ENCODE measurements at places on chromosomes 6 and 20.

DNA sequence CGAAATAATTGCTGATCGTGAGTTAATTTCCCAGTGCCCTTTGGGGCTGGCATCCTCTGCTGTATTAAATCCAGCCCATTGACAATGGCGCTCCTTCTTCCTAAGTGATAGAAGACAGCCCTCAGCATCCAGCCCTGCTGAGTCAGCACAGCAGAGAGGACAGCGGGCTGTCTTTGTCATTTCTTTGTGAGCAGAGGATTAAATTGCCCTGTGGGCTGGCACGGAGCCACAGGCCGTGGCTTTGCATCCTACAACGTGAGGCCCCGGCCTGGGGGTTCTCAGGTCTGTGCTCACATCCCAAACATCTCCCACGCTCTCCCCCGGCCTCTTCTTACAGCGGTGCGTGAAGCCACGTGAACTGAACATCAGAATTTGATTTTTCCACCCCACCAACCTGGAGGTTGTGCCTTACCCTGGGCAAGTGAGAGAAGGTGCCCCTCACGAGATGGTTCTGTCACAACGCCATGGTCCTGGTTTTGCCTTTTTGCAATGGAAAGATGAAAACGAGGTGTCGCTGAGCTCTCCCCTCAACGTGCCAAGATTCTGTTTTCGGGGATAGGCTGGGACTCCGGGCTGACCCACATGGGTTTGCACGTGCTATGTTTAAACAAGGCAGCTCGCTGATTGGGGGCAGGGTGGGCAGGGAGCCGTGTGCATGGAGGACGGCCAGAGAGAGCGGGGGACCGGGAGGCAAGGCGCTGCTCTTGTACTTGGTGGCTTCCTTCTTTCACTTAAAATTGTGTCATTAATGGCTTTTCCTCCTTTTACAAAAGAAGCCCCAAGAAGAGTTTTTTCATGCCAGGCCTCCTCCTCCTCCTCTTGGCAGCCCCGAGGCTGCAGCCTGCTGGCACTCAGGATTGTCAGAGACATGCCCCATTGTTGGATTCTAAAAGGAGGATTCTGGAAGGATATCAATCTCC, 19.5 kb downstream of the CDH4 start:
- DNase-seq, result no peak
- H3K27me3 ChIP-seq, result no peaks in the 10 kb centered on the region
- H3K4me3 ChIP-seq, result no peak overlapping the region
- no peak overlapping the region for H3K27ac ChIP-seq

GRCh38 chr6:51654647-51655046, 432.8 kb downstream of the PKHD1 start:
- no peaks in the 10 kb centered on the region for H3K4me1 ChIP-seq
- no peaks in the 10 kb centered on the region for H3K27me3 ChIP-seq
- DNase-seq, result no peak

DNA sequence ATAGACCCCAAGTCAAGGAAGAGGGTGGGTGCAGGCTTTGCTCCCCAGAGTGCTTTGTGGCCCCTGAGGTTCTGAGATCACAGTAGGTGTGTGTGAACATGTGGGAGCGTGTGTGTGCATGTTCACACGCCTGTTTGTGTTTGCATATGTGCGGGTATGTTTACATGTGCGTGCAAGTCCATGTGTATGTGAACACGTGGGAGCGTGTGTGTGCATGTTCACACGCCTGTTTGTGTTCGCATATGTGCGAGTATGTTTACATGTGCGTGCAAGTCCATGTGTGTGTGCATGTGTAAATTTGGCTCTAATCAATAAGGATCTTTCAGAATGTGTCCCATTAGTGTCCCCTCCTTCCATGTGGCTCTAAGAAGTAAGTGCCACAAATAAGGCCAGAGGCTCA, 41.4 kb upstream of the PCMTD2 start:
- no peaks in the 10 kb centered on the region for H3K4me1 ChIP-seq
- H3K36me3 ChIP-seq, result no peaks in the 10 kb centered on the region
- no peak overlapping the region for H3K27ac ChIP-seq
- no peaks in the 10 kb centered on the region for H3K27me3 ChIP-seq

GRCh38 chr6:30227763-30228487, 14.7 kb upstream of the TRIM26 start:
- H3K4me1 ChIP-seq, result no peaks in the 10 kb centered on the region
- H3K27me3 ChIP-seq, result no peaks in the 10 kb centered on the region
- H3K27ac ChIP-seq, result no peak overlapping the region

GRCh38 chr6:156816505-156816904, 39.3 kb downstream of the ARID1B start:
- DNase-seq, result peak; percentile 32
- H3K27me3 ChIP-seq, result no peaks in the 10 kb centered on the region
- peaks cover 36% of the 10 kb centered on the region for H3K4me1 ChIP-seq
- H3K27ac ChIP-seq, result no peak overlapping the region
- no peak overlapping the region for H3K4me3 ChIP-seq

DNA sequence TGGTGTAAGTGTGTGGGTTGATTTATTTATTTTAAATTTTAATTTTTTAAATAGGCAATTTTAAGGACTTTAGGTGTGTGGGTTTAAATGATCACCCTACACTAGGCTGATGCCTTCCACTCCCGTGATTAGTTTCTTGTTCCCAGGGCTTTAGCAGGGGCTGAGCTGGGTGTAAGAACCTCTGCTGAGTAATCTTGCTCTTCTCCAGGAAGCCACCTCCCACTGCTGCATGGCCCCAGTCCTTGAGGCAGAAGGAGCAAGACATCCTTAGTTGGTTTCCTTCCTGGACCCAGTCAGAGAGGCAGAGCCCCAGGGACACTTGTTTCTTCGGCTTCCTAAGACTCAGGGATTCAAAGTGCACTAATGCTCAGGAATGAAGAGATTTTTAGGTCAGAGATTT, 19.8 kb upstream of the CDC5L start:
- DNase-seq, result no peak
- H3K4me3 ChIP-seq, result no peak overlapping the region
- H3K4me1 ChIP-seq, result no peaks in the 10 kb centered on the region

DNA sequence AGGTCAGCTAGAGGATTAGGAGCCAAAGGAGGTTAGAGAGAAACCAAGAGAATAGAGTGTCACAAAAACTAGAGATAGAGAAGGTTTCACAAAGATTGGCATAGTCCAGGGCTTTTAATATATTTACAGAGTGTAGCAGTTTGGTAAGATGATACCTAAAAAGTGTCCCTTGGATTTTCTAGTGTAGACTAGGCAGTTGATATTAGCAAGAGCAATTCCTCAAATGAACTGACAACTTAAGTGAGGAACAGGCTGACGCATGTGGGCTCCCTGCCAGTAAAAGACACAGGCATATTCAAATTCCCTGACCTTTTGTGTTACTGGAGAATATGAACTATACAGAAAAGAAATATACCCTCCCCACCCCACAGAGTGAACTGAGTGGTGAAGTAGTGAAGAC, 40.1 kb downstream of the VTA1 start:
- peaks cover 15% of the 10 kb centered on the region for H3K4me1 ChIP-seq
- no peak overlapping the region for H3K4me3 ChIP-seq
- no peaks in the 10 kb centered on the region for H3K36me3 ChIP-seq
- H3K27me3 ChIP-seq, result no peaks in the 10 kb centered on the region
- DNase-seq, result peak; percentile 73

DNA sequence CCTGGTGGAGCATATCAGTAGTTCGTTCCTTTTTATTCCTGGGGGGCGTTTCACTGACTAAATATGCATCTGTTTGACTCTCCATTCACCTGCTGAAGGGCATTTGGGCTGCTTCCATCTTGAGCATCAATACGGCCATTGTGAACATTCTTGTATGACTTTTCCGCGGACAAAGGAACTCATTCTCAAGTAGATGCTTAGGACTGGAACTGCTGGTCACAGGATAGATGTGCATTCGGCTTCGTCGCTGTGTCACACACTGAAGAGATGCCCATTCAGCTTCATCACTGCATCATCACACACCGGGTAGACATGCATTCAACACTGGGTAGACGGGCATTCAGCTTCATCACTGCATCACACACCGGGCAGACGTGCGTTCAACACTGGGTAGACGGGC, 95.3 kb downstream of the TAF4 start:
- DNase-seq, result no peak
- no peak overlapping the region for H3K27ac ChIP-seq
- H3K4me3 ChIP-seq, result no peak overlapping the region

DNA sequence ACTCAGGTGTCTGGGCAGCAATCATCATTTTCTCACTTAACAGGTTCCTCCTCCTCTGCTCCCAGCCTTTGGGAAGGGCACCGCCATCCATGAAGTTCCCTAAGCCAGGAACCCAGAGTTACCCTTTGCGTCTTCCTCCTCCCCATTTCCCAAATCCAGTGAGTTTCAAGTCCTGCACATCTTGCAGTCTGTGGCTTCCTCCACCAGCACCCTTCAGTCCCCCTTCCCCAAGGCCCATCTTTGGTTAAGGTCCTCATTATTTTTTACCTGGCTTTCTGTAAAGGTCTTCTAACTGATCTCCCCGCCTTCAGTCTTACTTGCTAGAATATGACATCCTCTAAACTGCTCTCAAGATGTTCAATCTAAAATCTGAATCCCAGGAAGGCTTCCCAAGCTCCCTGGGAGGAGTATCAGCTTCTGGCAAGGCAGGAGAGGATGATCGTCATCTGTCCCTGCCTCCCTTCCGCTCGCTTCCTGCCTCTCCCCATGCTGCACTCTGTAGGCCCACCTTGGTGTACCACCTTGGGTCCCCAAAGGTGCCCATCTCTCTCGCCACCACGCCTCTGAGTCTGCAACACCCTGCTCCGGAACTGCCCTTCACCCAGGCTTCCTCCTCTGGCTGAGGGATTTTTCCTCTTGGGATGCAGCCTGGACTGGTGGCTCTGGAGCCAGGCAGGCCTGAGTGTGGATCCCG, 11.4 kb upstream of the DUSP22 start:
- no peak overlapping the region for H3K4me3 ChIP-seq
- H3K27ac ChIP-seq, result no peak overlapping the region
- no peaks in the 10 kb centered on the region for H3K4me1 ChIP-seq
- H3K27me3 ChIP-seq, result peaks cover 4% of the 10 kb centered on the region
- H3K36me3 ChIP-seq, result no peaks in the 10 kb centered on the region
- DNase-seq, result no peak

DNA sequence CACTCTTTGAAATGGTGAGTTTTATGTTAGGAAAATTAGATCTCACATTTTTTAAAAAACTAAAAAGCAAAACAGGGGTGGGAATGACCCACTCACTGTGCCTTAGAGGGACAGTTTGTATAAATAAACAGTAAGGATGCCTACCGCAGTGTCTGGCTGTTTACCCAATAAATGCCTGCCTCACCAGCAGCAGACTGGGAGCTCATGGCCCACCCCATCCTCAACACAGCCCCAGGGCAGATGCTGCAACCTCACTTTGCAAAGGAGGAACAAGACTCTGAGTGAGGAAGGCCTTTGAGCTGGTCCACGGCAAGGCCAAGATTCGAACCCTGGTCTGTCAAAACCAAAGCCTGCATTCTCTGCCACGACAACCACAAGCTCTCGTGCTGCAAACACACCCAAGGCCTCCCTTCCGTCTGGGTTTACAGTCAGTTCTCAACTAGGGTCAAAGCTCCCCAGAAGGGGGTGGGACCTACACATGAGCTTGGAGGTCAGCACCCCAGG, 77.8 kb downstream of the BMP7 start:
- H3K27me3 ChIP-seq, result no peaks in the 10 kb centered on the region
- no peaks in the 10 kb centered on the region for H3K4me1 ChIP-seq
- no peak for DNase-seq
- no peak overlapping the region for H3K4me3 ChIP-seq
- H3K27ac ChIP-seq, result no peak overlapping the region

- peaks cover 5% of the 10 kb centered on the region for H3K4me1 ChIP-seq
- no peaks in the 10 kb centered on the region for H3K27me3 ChIP-seq
- no peak within 1 kb of the TSS for H3K4me3 ChIP-seq
- no peak within 1 kb of the TSS for H3K27ac ChIP-seq
- no peak for DNase-seq
- H3K36me3 ChIP-seq, result no peaks in the 10 kb centered on the region
These were observed at the start of gene ZC3H12D for GRCh38 chr6:149484733-149485700. TSS of gene ZC3H12D (minus strand) at chr6:149485014. CDS start at chr6:149474543, 10,471 bp downstream.

DNA sequence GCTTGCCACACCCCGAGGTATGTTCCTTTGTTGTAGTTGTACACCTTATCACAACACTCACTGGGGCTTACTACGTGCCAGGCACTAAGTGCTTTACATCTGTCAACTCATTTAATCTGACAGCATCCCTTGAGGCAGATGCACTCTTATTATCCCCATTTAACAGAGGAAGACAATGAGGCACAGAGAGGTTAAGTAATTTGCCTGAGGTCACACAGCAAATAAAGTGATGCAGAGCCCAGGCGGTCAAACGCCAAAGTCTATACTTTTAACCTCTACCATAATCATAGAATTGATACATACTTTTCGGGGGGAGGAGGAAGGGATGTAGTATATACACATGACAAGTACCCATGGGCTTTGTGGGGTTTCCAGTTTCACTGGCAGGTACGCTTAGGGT, 37.7 kb downstream of the MDFI start:
- no peak for DNase-seq
- no peak overlapping the region for H3K4me3 ChIP-seq
- no peaks in the 10 kb centered on the region for H3K27me3 ChIP-seq
- no peaks in the 10 kb centered on the region for H3K36me3 ChIP-seq

- H3K27me3 ChIP-seq, result no peaks in the 10 kb centered on the region
- H3K36me3 ChIP-seq, result no peaks in the 10 kb centered on the region
- peaks cover 15% of the 10 kb centered on the region for H3K4me1 ChIP-seq
- H3K27ac ChIP-seq, result no peak overlapping the region
These were observed 26.8 kb downstream of the TRAM2 start for GRCh38 chr6:52550014-52550575.
